ENCODE measurements at places on chromosomes 1 and 21.

DNA sequence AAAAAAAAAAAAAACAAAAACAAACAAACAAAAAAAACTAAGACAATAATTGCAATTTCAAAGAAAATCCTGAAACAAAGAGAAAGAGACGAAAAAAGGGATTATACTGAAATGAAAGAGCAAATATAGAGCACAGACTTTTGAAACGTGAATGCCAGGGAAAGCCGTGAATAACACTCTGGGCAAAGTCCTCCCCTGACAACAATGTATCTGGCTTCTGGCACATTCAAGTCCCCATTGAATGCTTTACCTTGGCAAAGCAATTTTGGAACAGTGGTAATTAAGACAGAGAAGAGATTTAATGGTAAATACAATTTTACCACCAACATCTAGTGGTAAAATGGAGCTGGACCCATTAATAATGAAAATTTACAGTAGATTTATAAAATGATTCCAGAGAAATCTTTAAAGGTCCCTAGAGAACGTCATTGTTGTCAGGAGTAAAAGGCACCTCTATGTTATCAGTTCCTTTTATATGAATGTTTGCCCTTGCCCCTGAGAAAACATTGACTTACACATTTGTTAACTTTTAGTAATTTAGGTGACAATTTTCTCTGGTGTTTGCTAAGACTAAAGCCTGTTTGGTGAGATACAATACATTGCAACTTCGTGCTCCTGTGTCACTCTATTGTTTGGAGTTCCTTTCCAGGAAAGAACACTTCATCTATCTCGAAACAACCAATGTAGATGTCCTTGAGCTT lies 89.7 kb downstream of the GREM2 start:
- no peak for DNase-seq

DNA sequence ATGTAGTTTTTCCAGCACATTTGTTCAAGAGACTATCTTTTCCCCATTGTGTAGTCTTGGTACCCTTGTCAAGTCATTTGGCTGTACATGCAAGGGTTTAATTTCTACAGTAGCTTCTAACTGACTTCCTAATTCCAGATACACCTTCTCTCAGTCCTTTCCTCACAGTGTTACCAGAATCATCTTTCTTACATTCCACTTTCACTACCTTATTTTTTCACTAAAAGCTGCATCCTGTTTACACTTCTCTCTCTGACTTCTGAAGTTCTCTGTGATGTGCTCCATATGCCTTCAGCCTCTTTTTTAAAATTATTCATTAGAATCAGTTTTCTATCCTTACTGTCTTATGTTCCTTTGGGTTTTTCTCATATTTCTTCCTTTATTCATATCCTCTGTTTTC lies 57.1 kb upstream of the RWDD3 start:
- no peak for DNase-seq

DNA sequence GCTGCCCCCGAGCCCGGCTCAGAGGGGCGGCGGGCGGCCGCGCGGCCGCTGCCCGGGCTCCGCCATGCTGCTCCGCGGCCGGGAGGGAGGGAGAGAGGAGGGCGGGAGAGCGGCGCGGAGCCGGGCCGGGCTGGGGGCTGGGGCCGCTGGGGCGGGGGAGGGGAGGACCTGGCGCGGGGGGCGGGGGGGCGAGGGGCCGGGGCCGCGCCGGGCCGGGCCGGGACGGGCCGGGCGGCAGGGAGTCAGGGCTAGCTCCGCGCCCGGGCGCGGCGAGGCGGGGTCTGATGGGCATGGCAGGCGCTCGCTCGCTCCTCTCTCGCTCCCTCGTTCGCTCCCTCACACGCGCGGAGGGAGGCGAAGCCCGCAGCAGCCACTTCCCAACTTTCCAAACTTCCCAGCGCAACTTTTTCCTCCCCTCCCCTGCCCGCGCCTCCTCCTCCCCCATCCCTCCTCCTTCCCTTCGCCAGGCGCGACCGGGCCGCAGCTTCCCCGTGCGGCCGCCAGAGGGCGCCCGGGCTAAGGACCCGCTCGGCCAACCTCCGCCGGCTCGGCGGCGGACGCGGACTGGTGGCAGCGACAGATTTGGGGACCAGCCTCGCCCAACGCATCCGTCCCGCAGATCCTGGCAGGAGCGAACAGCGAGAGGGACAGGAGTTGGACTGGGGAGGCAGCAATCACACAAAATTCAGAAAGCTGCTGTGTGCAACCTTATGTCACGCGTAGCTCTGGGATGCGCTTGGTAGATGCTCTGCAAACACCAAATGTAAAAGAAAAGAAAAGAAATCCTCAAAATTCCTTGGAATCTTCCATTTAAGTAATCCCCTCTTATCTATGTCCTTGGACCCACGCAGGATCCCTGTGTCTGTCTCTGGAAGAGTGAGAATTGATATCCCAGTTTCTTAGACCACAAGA lies at the start of gene TRABD2B:
Gene TRABD2B (minus strand): TSS at position 97 of the 912 bp plus-strand sequence.
- DNase-seq, result peak; percentile 27

GRCh38 chr1:96360036-96360795 lies 361.4 kb upstream of the PTBP2 start:
- DNase-seq, result no peak

DNA sequence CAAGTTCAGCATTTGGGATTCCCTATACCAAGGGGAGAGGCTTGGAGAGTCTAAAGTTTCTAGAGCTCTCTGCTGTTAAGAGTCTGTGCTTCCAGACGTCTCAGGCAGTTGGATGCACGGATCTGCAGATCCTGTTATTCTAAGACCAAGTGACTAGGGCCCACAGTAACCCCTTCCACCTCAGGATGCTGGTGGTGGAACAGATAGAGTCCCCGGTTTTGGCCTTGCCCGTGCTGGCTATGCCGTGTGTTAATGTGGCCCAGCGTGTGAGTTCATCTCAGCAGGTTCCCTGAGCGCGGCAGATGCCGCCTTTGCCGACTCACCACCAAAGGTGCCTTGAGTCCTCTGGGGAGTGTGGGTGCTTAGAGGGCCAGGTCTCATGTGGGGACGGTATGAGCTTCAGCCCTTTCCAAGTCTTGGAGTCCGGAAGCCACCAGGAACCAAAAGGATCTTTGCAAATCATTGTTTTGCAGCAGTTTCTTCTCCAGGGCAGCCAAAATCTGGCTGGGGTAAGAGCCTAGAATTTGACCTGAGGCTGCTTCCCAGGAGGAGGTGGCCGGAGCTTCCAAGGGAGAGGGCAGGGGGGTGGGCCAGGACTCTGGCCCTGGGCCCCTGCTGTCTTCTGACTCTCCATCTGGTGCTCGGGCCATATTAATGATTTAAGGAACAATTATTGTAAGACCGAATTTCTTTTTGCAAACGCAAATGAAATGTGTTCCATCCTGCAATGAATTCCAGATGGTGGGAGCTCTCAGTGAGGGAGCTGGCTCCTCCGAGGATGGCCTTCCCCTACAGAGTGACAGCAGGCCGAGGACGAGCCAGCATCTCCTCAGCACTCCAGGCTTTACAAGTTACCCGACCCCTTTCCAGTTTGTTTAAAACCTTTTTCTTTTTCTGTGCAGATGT lies 205.7 kb downstream of the FOXD2 start:
- DNase-seq, result no peak

Data from NCI-H2227 treated with DMSO at 0.1 percent for 48 hours (cell line).